ENCODE measurements at places on chromosomes 7 and 10.

GRCh38 chr7:43823941-43824340 is 45.4 kb downstream of the MRPS24 start:
- no peak for DNase-seq

GRCh38 chr10:43430926-43431663 is 5.8 kb upstream of the ZNF487 start:
- no peak for DNase-seq

GRCh38 chr7:151081170-151082101 is 827 bp upstream of the FASTK start:
- no peak for DNase-seq

GRCh38 chr10:110216942-110217661 is 9.7 kb downstream of the MXI1 start:
- no peak for DNase-seq

DNA sequence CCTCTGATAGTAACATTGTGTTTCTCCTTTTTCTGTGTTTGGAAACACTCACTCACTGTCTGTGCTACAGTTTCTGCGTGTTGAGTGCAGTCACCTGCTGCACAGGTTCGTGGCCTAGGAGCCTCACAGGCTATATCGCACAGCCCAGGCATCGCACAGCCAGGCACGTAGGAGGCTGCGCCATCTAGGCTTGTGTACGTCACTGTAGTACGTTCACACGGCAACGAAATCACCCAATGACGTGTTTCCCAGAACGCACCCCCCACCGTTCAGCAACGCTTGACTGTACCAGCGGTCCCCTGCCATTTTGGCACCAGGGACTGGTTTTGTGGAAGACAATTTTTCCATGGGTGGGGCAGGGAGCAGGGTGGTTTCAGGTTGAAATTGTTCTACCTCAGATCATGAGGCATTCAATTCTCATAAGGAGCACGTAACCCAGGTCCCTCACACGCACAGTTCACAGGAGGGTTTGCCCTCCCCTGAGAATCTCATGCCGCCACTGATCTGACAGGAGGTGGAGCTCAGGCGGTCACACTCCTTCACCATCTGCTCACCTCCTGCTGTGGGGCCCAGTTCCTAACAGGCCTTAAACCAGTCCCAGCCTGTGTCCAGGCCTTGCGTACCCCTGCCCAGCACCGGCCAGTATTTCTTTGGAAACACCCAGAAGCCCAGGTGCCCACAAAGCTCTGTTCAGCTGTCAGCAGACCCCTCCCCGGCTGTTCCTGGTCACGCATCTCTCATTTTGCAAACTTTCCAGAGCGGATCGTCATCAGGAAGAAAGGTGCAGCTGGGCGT is 23.2 kb upstream of the PRKAR1B start:
- no peak for DNase-seq

GRCh38 chr7:150384406-150385301 is 5.5 kb downstream of the ZNF775 start:
- no peak for DNase-seq

DNA sequence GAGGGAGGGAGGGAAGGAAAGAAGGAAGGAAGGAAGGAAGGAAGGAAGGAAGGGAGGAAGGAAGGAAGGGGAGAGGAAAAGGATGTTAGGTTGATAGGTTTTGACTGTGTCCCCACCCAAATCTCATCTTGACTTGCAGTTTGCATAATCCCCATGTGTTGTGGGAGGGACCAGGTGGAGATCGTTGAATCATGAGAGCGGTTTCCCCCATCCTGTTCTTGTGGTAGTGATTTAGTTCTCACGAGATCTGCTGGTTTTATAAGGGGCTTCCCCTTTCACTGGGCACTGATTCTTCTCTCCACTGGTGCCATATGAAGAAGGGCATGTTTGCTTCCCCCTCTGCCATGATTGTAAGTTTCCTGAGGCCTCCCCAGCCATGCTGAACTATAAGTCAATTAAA is 15.1 kb upstream of the NUDCD3 start:
- DNase-seq, result no peak

GRCh38 chr10:130054021-130054420 is 56.6 kb downstream of the C10orf143 start:
- no peak for DNase-seq

GRCh38 chr10:28284126-28284525 is 18.7 kb downstream of the MPP7 start:
- no peak for DNase-seq

DNA sequence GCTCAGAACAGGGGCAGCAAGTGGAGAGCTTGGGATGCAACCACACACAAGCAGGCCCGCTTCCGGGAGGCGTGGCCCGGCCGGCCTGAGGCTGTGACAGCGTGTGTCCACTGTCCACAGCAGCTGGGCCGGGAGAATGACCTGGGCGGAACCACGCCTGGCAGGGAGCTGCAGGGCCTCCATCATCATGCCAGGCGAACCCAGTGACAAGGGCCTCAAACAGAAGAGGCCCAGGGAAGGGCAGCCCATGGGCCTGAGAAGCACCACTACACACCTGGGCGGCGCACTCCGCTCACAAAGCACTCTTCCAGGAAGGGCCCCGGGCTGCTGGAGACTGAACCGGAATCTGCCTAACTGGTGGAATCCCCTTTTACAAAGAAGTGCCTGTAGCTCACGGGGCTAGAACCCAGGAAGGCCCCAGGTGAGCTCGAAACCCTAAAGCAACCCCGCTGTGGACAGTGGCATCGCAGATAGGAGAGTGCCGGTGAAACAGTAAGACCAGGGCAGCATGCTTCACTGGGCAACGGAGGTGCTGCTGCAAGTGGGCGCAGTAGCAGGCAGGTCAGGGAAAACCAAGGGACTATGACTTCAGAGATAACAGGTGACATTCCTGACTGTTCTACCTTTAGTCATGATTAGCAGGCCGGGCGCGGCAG is 66.0 kb downstream of the MAD1L1 start:
- DNase-seq, result no peak

DNA sequence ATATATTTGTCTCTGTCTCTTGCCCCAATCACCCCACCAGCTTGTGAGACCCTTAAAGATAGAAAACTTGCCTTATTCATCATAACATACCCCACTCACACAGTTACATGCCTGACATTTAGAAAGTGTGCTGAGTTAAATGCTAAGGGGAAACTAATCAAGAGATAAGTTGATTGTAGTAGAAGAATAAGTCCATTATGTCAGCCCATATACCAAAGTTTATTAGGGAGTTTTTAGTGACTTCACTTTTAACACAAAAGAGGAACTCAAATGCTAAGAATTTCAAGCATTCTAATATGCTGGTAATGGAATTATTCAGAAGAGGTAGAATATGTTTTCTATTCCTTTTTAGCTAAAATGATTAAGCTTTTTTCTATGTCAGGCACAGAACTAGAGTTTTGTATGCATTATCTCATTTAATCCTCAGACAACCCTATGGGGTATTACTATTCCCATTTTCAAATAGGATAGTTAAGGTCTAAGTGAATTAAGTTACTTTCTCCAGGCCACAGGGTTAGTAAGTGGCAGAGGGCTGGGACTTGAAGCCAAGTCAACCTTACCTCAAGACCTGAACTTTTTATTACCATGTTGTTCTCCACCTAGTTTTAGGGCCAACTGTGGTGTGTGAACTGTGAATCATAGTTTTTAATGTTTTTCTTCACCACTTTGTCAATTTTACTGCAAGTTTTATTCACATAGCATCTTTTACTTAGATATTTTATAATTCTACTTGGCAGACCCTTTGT is 19.6 kb downstream of the ASAH2 start:
- no peak for DNase-seq
